ENCODE measurements at places on chromosomes 4 and X. TPM values are rescaled to one million over a fixed set of nuclear protein-coding genes. Genes with fewer than 3 reads are reported as not detected.

GRCh38 chrX:153052534-153052933 lies 3.7 kb upstream of the PNMA3 start:
- no peak for DNase-seq

- DNase-seq, result no peak
These were observed 8.8 kb downstream of the RGS12 start for GRCh38 chr4:3301450-3302172.

- DNase-seq, result no peak
These were observed 11.2 kb upstream of the ZCCHC13 start for GRCh38 chrX:74292808-74293123.

GRCh38 chr4:29459926-29460325 lies 1260.2 kb upstream of the PCDH7 start:
- DNase-seq, result no peak

DNA sequence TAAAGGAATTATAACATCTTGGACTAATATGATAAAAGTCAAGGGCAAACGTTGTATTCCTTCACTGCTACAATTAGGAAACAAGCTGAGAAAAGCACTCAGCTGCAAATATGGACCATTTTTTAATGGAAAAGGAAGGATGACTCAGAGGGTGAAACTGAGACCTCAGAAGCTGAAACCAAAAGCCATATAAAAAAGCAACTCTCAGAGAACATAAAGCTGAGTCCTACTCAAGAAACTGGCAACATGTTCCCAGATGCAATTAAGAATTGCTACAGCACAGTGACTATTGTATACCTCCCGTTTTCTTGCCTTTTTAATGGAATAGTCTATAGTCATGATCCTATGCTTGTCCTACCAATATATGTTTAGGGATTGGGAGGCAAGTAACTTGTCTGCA lies 1106.4 kb upstream of the INTU start:
- no peak for DNase-seq

GRCh38 chr4:114512595-114513295 lies 85.9 kb upstream of the UGT8 start:
- DNase-seq, result no peak

DNA sequence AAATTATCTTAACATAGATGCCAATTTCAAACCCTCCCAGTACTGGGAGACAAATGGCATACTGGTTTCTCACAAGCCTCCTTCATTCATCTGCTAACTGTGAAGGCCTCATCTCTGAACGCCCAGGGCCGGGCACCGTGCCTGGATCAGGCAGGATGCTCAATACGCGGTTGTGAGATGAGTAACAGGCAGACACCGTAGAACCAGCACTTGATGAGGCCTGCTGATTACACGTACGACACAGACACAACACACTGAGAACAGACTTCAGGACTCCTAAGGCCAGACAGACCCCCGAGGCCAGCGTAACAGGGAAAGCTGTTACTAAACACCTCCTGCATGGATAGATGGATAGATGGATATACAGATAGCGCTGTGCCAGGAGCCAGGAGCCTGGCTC lies 154.6 kb downstream of the AFAP1 start:
- DNase-seq, result no peak

DNA sequence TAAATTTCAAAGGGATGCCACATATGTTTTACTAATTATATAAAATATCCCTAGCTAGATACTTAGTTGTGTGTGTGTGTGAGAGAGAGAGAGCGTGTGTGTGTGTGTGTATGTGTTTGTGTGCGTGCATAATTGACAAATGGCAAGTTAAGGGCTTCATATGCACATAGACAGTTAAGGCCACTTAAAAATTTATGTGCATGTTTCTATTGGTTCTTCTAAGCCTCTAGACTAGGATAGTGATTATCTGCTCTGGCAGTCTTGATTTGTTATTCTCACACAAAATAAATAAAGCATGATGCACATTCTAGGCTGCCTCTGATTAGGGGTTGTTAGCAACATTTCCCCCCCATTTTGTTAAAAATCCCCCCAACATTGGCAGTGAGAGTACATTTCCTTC lies 279.0 kb upstream of the TAPT1 start:
- no peak for DNase-seq

DNA sequence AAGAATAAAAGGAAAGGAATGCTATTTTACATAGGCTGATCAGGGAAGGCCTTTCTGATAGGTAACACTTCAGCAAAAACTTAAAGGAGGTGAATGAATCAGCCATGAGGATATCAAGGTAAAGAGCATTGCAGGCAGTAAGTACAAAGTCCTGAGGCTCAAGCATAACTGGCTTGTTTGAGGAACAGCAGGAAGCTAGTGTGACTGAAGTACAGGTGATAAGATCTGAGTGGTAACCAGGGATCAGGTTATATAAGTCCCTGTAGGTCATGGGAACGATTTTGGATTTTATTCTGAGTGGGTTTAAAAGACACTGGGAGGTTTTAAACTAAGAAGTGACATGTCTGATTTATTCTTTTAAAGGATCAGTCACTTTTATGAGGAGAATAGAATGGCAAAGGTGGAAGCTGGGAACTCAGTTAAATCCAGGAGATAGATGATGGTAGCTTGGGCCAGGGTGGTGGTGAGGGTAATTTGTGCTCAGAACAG lies 47.1 kb upstream of the THOC2 start:
- DNase-seq, result no peak

- DNase-seq, result no peak
These were observed 332.2 kb downstream of the DHX15 start for GRCh38 chr4:24252121-24252520.

DNA sequence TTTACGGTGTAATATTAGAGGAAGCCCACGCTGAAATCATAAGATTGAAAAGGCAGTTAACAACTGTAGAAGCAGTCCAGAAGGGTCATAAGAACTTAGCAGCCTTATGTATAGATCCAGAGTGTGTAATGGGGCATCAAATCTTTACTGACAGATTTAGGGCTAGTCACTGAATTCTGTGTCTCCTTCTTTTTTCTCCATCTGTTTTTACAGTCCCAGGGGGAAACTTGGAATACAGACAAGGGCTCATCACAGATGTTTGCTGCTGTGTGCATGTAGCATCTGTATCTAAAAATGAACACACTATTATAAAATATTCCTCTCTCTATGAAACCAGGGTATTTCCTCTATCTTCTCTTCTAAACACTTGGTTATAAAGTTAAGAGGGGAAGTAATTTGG lies 43.9 kb downstream of the CYSLTR1 start:
- no peak for DNase-seq

Gene MAGEC3
- not detected for total RNA-seq

Data from heart right ventricle (tissue), 16 donors.